ENCODE measurements at places on chromosomes 4 and X.

GRCh38 chrX:71603618-71604017, 14.7 kb downstream of the CXCR3 start:
- no peak for DNase-seq

GRCh38 chr4:60948008-60948407, 252.1 kb upstream of the ADGRL3 start:
- no peak for DNase-seq

- DNase-seq, result no peak
Observed at GRCh38 chr4:155134136-155134535, 74.3 kb upstream of the NPY2R start.

DNA sequence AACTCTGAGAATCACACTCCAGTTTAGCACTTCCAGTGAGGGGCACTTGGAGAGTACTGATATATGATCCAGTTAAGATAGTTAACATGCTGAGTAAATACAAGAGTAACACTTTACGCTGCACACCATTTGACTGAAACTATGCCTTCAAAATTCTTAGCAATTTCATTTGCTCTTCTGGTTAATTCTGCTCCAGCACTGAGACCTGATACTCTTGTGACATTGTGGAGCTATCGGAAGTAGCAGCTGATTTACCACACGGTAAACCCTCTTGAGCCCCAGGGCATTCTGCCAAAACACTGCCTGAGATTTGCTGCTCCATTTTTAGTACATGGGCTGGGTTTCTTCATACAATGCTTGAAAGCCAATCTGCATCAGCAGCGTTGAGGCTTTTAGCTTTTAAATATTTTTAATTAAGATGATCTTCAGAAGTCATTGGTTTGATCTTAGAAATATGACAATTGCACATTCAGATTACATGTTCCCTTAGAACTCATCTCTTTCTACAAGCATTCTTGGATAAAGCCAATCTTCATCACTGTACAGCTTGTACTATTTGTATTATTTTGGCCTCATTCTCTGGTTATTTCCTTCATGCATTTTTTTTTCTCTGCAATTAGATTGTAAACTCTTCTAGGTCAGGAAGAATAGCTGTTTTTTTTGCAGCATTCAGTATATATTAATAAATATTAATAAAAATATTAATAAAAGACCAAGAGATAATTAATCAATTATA, 67.8 kb upstream of the ETNPPL start:
- no peak for DNase-seq

- DNase-seq, result no peak
Observed at GRCh38 chrX:105117621-105118020, 102.9 kb downstream of the TEX13A start.

- DNase-seq, result no peak
Observed at GRCh38 chr4:104869831-104870230, 276.8 kb upstream of the TET2 start.

DNA sequence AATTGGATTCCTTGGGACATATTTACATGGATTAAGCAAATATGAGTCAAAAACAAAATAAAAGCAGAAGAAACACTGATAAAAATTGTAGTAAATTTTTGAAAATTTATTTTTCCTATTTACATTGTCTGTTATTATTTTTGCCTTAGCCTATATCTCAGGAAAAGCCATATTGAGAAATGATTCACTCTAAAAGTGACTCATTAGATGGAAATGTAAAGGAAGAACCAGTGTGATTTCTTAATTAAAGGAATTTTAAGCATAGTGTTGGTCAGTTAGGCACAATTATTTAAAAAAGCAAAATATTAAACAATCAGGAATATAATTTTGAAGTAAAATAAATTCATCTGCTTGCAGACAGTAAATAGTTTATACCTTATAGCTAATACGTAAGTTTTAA, 167.4 kb upstream of the NAP1L5 start:
- DNase-seq, result no peak

DNA sequence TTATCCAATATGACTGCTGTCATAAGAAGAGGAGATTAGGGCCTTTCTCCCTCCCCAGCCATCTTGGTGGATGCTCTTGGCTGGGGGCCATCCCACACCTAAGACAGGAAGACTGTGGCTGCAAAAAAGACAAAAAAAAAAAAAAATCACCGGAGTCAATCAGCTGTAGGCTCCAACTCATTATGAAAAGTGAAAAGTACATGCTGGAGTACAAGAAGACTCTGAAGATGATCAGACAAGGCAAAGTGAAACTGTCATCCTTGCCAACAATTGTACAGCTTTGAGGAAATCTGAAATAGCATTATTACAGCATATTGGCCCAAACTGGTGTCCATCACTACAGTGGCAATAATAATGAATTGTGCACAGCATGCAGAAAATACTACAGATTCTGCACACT, 5.2 kb downstream of the EGFL6 start:
- no peak for DNase-seq

- DNase-seq, result no peak
Observed at GRCh38 chr4:30821859-30822612, 101.9 kb downstream of the PCDH7 start.

DNA sequence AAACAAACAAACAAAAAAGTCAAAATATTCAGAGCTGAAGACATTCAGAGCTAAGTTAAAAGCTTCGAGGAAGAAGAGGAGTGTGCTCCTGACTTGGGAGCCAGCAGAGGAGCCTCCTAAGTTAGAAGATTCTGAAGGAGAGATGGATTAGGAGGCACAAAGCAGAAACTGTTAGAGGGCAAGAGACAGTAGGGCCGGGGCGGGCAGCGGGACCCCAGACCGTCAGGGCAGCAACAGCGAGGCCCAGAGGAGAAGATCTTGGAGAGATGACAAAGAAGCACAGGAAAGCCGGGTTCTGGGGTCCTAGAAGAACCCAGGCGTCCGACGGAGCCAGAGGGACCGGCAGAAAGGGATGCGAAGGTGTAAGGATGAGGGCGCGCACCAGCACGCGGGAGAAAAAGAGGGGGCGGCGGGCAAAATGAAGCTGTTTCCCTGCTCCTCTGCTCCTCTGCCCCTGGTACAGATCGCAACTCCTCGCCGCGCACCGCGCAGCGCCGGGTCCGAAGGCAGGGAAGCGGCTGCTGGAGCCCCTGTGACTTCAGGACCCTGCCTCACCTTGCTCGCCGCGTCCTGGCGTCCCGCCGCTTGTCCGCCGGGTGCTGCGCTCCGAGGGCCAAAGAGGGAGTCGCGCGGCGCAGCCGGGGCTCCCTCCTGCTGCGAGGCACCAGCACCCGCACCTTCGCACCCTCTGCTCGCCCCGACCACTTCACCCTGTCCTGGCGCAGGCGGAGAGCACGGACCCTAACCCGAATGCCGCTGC, 477 bp downstream of the KLHL13 start:
- no peak for DNase-seq

DNA sequence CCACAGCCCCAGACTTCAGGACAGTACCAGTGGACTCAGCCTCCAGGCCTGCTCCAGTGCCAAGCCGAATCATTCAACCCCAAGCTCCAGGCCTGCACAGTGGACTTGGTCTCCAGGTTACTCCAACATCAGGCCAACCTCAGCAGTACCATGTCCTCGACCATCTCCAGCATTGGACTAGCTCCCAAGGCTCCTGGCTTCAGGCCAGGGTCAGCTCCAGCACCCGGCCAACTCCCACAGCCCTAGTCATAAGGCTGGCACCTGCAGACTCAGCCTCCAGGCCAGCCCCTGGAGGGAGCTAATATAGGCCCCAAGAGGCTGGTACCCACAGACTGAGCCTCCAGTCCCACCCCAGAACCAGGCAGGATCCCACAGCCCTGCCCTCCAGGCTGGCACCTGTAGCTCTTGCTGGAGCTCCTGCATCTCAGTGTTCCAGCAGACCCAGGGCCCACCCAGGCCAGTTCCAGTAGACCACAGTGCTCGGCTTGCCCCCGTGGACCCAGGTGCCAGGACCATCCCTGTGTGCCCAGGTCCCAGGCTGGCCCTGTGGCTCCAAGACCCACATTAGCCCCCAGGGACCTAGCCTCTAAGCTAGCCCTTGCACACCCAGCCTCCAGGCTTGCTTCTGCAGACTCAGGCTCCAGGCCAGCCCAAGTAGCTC, 25.6 kb downstream of the ZMAT1 start:
- no peak for DNase-seq

GRCh38 chrX:47751670-47752069, 85.0 kb upstream of the ZNF81 start:
- DNase-seq, result no peak

All from fibroblast of gingiva (primary cell).